ENCODE measurements at places on chromosomes 4 and X. TPM values are rescaled to one million over a fixed set of nuclear protein-coding genes. Genes with fewer than 3 reads are reported as not detected.

Gene RADX
- 0.06 TPM for total RNA-seq

Gene DGKK
- not detected for total RNA-seq

Gene RTL9
- total RNA-seq: 0.16 TPM

Gene ETDB
- not detected for total RNA-seq

Gene GPR82
- not detected for total RNA-seq

Gene NHS
- total RNA-seq: 2.0 TPM

Gene TRIM75
- not detected for total RNA-seq

Gene TMEM184C
- 22.3 TPM for total RNA-seq

Gene SHROOM4
- total RNA-seq: not detected

Gene ADAM29
- total RNA-seq: not detected

Gene HMX1
- total RNA-seq: 0.10 TPM

Gene F8A2
- not detected for total RNA-seq

Gene IL2
- total RNA-seq: not detected

Gene MAGEA6
- total RNA-seq: 13.1 TPM

Gene MED12
- total RNA-seq: 9.2 TPM

Gene ARHGAP24
- 3.0 TPM for total RNA-seq

Gene CACNA1F
- not detected for total RNA-seq

Gene NCAPG
- total RNA-seq: 22.0 TPM

Gene ZIC3
- not detected for total RNA-seq

Gene RTL5
- total RNA-seq: 2.2 TPM

Gene P2RY8
- 0.06 TPM for total RNA-seq

Gene C1QTNF7
- not detected for total RNA-seq

Gene XG
- total RNA-seq: 0.08 TPM

Gene CC2D2A
- total RNA-seq: 11.6 TPM

Gene NIPAL1
- 0.37 TPM for total RNA-seq

Gene GPRASP3
- 2.9 TPM for total RNA-seq

Gene GYPE
- not detected for total RNA-seq

Gene PNCK
- total RNA-seq: 0.21 TPM

Gene TMSB15A
- 0.81 TPM for total RNA-seq

Gene ART3
- not detected for total RNA-seq

Gene PCDH10
- total RNA-seq: 0.11 TPM

Gene GAGE13
- not detected for total RNA-seq

Gene SNX25
- total RNA-seq: 7.7 TPM

Gene MGARP
- total RNA-seq: 0.79 TPM

Gene LONRF3
- total RNA-seq: 2.8 TPM

Gene TCEAL6
- total RNA-seq: not detected

Data from A549 treated with AZD2906 at 1 μM for 4 hours (cell line).